ENCODE measurements at places on chromosomes 12 and 14.

DNA sequence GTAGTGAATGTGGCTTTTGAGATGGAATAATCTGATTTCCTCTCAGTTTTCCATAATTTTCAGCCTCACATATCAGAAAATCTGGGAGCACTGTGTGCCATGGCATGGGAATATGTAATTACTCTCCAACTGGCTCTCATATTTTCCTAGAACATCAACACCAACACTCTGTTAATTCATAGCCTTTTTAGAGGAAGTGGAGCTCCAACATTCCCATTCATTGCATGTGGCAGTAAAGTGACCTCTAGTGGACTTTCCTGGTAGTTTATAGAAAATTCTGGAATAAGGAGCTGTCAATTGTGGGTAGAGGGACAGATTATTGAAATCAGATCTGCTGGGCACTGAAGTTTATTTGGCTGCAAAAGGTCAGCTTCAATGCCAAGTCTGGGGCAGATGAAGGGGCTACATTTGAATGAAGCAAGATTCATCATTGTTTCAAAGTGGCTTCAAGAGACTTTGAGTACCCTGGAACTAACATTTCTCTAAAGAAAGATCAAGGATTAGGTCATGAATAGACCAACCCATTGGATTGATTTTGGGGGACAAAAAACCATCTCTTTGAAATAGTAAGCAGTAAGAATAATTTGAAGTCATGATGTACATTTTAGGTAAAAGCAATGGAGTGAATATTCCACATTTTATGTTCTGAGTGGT lies 23.6 kb upstream of the USP44 start:
- no peak for DNase-seq

DNA sequence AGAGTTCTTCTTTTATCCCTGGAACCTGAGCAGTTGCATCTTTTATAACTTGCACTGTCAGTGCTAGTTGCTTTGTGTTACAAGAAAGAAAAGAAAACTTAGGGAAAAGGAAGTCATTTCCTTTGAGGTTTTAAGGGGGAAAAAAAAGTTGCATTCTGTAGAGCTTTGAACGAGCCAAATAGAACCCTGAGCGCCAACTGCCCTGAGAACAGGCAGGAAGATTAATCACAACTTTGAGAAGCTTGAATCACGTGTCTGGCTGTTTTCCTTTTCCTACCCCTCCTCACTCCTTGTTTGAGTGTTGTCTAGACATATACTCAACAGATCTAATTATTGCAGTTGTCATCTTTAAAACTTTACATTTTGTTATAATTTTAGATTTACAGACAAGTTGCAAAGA lies 12.5 kb downstream of the PCNX1 start:
- DNase-seq, result no peak

DNA sequence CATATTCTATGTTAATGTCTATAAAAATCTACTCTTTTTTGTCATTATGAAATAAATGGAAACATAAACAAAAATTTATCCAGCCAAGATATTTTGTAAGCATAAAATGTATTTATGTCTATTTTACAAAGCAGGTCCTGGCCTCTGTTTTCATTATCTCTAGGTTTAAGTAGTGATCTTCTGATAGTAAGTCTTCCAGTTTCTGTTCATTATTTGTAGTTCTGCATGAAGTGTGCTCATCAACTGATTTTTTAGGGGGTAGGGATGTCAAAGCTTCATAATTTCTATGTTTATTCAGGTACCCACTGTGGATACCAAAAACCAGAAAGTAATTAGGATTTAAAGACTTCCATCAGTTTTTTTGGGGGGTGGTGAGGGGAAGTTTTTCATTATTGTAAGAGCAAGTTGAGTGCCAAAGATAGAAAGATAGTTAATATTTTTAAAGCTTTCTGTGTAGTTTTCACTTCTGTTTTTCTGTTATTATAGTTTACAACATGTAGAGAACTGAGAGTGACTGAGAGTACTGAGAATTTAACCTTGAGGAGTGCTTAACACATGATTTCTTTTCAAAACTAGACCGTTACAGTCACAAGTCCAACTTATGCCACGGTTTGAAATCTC lies 30.6 kb upstream of the LMO3 start:
- no peak for DNase-seq

DNA sequence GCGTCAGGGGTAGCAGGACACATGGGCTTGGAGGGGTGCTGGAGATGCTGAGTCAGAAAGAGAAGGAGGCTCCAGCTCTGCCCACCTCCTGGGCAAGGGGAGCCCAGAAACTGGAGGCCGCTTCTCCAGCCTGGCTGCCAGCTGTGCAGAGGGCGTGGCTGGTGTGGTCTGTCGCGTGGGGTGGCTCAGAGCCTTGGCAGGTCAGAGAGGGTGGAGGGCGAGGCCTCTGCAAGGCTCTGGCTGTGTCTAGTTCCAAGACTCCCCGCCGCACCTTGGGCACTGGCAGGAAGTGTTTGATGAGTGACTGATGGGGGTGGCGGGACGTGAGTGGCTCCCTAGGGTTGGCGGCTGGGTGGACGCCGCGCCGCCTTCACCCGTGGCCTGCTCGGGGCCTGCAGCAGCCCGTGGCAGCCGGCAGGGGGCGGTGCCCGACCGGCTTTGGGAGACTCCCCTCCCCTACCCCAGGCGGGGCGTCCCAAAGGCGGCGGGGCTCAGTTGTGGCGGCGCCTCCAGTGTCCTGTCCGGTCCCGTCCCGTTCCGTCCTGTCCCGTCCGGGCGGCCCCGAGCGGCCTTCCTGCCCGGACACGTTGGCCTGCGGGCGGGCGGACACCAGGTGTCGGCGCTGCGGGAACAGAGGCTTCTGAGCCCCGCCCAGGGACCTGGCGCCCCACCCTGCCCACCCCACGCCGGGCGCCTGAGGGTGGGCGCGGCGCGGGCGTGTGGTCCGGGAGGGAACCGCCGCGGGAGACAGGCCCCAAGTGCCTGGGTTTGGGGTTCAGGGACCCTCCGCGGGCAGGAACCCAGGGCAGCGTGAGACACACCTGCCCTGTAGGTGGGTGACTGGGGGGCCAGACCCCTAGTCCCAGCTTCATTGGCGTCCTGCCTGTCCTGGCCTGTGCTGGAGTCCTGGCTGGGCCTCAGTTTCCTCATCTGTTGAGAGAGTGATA lies 39.7 kb downstream of the KRT80 start:
- no peak for DNase-seq

DNA sequence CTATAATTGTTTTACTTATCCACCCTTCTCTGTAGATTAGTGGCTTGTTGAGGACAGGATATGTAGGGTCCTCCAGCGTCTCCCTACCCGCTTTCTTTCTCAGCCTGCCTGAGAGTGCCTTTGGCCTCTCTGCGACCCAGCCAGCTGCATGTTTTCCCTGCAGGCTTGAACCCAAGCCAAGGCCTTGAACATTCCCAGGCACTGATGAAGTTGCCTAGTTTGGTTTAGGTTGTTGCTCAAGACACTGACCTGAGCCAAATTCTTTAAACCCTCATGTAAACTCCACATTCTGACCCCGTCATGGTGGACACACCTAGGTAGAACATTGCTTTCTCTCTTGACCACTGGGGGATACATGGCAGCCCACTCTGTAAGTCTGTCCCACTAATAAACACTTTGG lies 33.4 kb upstream of the TXNRD1 start:
- no peak for DNase-seq

GRCh38 chr14:48247977-48248376 lies 572.6 kb upstream of the MDGA2 start:
- no peak for DNase-seq

DNA sequence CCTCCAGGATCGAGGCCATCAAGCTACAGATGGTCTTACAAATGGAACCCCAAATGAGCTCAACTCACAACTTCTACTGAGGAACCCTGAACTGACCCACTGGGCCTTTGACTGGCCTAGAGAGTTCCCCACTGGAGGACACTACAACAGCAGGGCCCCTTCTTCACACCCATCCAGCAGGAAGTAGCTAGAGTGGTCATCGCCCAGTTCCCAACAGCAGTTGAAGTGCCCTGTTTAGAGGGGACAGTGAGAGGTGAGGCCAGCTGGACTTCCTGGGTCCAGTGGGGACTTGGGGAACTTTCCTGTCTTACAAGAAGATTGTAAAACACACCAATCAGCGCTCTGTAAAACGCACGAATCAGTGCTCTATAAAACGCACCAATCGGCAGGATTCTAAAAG lies 247.9 kb upstream of the BTG1 start:
- no peak for DNase-seq

GRCh38 chr12:53756300-53757100 lies 4.7 kb upstream of the CISTR start:
- no peak for DNase-seq

GRCh38 chr14:50397390-50398188 lies 908 bp upstream of the CDKL1 start:
- DNase-seq, result no peak

DNA sequence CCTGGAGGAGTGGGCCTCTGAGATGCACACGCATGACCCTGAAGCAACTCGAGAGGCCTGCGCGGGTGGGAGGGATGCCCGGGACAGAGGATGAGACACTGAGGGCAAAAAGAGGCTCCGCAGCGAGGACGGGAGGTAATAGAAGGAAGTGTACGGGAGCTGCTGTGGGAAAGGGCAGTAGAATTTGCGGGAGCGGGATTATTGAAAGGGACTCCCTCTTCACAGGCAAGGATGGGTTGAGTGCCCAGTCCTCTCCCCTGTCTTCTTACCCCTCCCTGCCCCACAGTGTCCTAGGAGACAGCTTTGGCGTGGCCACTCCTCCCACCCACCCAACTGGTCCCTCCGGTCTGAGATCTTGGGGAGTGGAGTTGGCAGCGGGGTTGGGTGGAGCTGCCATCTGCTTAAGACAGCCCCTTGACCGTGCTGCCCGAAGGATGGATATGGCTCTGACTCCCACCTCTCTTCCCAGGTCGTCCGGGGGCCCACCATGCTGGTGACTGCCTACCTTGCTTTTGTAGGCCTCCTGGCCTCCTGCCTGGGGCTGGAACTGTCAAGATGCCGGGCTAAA lies 15.7 kb upstream of the ESPL1 start:
- no peak for DNase-seq

DNA sequence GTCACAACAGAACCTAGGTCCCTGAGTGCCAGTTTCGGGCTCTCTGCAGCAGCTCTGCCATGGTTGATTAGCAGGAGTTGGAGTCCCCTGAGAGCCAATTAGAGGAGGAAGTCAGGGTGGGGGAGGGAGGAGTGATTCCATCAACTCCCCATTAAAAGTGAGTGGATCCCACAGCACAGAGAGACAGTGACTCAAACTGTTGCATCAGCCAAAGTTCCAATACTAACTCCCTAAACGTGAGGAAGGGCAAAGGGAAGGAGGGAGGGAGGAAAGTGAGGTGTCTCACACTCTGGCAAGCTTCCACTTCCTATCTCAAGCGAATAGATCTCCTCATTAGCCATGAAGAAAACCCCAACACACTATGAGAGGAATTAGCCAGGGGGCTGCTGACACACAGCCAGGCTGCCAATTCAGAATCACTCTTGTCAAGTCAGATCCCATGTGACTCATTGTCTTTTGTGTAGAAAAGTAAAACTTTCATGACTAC lies 23.6 kb downstream of the OR11H4 start:
- DNase-seq, result no peak

DNA sequence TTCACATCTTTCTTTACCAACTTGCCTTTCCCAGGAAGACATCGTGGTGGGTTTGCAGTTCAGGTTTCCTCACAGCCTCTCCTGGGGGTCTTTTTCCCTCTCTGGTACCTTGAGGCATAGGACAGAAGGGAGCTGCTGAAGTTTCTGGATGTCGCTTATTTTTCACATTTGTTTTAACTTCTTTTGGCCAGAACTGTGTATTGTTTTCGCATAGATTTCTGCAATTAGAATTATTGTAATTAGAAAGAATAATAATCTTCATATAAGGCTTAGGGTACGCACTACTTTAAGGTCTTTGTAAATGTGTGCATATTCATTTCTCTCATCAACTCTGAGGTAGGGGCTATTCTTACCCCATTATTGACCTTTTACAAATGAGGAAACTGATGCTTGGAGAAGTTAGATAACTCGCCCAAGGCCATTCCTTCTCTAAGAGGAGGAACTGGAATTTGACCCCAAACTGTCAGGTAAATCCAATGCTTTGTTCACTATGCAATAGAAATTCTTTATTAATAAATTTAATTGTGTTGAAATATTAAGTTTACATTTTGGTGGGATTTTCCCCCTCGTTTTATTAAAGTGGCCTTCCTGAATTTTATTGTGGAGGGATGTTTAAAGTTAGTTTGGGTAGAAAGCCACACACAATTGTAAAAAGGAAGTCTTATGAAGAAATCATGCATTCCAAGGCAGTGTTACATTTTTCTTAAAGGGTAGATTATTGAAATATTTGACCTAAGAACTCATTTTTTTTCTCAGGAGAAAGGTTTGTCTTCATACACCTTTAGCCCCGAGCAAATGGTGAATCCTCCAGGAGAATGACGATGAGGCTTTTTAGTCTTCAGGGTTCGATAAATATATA lies 12.1 kb upstream of the SLC38A2 start:
- no peak for DNase-seq

- DNase-seq, result no peak
Observed at GRCh38 chr12:95102916-95103671, 29.7 kb upstream of the NR2C1 start.

DNA sequence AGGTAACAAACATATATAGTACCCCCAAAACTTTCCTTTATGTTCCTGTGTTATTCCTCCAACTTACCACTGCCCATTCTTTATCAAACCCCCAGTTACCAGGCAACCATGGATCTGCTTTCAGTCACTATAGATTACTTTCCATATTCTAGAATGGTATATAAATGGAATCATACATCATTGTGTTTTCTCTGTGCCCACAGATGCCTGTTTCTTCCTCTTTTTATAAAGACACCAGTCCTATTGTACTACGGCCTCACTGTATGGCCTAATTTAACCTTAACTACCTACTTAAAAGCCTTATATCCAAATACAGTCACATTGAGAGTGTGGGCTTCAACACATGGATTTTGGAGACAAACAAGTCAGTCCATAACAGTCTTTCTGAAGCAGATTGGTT lies 2.6 kb downstream of the TAS2R14 start:
- no peak for DNase-seq

- DNase-seq, result no peak
Observed at GRCh38 chr12:31206038-31206670, 119.8 kb downstream of the SINHCAF start.

DNA sequence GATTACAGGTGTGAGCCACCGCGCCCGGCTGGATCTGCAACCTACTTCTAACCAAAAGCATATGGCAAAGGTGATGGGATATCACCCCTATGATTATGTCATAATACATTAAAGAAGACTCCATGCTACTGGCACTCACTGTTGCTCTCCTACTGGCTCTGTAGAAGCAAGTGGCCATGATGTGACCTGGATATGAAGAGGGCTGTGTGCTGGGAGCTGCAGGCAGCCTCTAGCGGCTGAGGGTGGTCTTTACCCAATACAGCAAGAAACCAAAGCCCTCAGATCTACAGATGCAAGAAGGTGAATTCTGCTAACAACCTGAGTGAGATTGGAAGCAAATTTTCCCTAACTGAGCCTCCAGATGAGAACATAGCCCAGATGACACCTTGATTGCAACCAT lies 34.2 kb upstream of the TRIM9 start:
- no peak for DNase-seq

GRCh38 chr12:122040579-122041386 lies 19.1 kb downstream of the BCL7A start:
- DNase-seq, result no peak
